ENCODE measurements at places on chromosomes 5 and 9.

GRCh38 chr9:92253656-92254055 lies 39.8 kb downstream of the IARS1 start:
- DNase-seq, result no peak

DNA sequence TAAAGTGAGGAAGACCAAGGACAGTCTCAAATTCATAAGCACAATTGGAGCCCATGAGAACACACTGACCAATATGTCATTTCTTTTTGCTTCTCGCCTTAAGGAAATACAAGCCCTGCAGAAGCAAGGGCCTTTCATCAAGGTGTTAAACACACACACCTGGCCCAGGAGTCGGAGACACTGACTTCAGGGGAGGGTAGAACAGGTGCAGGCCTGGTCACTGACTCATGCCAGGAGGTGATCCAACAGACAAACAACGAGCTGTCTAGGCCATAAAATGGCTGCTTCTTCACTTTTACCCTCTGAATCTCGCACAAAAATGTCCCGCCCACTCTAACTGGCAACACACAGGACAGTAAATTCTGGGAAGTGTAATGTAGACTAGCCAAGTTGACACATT lies 62.7 kb downstream of the RGMB start:
- no peak for DNase-seq

- DNase-seq, result peak; percentile 41
Measured at GRCh38 chr5:143002459-143003327, 232.5 kb downstream of the ARHGAP26 start.

- DNase-seq, result no peak
Measured at GRCh38 chr9:15999422-16000339, 446.8 kb downstream of the CCDC171 start.

DNA sequence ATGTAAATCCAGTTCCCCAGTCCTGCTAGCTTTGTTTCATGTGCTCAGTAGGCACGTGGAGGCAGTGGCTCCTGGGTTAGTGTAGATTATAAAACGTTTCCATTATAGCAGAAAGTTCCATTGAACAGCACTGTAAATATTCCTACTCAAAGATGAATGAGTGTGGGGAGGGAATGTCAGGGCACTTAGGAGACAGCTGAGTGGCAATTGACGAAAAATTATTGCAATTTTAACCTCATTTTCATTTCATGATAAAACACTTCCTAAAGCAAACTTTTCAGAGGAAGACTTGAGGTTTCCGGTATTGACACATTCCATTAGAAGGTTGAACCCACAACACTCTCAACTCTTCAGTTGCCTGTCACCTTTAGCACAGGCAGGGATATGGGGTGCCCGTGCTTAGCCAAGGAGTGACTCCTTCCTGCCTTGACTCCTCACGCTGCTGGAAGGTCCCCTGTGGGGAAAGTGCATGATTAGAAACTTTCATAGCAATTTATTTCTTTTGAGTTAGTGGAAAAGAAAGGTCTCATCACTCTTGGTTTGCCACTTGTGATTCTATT lies 41.2 kb downstream of the SLC46A2 start:
- no peak for DNase-seq

- DNase-seq, result no peak
Measured at GRCh38 chr5:1011741-1012312, 3.2 kb downstream of the NKD2 start.

GRCh38 chr9:69900406-69900805 lies 79.8 kb downstream of the CFAP95 start:
- no peak for DNase-seq

DNA sequence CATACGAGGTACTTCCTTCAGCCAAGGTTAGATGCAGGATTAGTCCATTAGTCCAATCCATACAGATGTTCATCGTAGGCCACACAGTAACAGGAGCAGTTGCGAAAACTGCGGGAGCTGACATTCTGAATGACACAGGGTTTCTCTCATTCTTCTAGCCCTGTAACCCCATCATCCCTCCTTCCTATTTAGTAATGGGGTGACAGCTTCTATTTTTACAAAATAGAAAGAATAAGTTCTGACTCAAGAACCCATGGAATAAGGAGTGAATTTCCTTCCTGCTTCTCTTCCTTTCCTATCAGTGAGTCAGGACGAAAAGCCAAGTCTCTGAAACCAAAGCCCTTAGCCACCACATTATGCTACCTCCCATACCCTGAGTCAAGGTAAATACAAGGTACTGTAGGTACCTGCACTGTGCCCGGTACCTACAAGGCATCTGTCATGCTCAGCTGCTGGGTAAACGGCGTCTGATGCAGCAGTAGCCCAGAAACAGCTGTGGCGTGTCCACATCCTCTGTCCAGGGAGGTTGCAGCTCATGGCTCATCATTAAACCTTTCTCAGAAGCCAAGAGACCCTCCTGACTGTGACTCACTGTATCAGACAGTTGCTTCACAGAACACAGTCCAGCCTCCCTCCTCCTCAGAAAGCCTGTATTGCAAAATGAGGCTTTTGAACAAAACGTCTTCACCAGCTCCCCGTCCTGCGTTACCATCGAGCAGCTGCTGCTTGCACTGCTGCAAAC lies 84.2 kb downstream of the ESM1 start:
- DNase-seq, result no peak

GRCh38 chr9:119794836-119795235 lies 425.6 kb upstream of the BRINP1 start:
- DNase-seq, result no peak

- no peak for DNase-seq
Measured at GRCh38 chr5:135240781-135241360, 158.2 kb downstream of the MACROH2A1 start.

DNA sequence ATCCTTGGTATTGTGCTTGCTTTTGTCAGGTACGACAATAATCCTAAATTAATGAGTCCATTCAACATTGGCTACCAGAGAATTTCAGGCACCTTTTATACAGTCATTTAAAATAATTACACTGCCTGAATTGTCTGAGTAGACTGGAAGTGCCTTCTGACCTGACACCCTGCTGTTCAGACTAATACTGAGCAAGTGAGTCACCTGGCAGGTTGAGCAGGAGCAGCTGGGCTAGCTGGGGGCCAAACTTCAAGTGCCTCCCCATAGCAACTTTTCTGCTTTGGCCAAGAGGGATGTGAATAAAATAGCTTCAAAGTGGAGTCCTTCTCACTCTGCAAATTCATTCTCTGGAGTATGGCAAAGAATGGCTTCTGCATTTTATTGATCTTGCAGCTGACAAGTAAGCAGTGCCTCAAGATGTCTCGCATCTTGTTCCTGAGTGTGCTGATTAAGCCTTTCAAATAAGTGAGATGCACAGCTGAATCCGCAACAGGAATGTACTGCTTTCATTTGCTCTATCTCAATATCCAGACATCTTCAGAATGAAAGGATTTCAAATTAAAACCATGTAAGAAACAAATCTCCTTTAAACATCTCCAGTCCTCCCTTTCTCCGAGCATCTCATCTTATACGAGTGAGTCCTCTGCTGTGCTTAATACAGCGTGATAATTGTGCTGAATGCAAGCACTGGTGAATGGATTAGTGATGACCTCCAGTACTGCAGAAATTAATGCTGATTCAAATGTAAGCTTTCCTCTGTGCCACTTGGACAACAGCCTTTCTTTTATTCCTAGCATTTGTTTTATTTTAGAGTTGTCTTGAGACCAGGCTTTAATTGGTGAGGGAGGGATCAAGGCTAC lies 271.2 kb downstream of the EDIL3 start:
- DNase-seq, result no peak

DNA sequence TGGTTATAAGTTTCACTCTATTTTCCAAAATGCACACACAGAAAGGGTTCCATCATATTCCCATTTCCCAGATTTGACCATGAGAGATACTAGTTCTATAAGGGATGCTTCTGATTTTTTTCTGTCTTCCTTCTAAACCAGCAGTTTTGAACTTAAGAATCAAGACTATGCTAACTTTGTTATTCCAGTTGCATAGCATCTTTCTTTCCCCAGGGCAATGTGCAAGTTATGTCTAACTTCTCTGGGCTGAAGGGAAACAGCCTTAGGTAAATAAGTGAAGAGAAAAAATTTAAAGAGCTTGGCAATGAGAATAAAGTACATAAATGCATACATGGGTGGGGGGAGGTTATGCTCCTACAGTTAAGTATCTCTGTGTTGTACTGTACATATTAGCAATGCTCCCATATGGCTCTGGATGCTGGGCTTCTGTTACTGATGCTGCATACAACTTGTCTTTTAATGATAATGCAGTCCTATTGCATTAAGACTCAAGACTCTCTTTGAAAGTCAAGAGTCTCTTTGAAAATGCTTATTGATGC lies 125.8 kb upstream of the SLC12A2 start:
- no peak for DNase-seq

DNA sequence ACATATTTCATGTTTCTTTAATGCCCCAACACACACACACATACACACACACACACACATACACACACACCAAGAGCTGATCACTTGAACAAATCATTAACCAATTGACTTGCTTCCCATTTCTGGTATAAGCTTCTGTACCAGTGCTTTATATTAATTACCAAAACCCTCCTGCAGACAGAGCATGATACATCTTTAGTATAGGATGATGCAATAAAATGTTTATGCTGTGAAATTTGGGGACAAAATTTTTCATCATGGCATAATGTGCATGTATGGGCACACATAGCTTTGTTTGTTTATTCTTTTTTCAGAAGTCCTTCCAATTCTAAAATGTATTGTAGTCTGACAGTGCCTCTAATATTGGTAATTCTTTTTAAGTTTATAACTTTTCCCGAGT lies 34.5 kb downstream of the SLC1A3 start:
- no peak for DNase-seq

DNA sequence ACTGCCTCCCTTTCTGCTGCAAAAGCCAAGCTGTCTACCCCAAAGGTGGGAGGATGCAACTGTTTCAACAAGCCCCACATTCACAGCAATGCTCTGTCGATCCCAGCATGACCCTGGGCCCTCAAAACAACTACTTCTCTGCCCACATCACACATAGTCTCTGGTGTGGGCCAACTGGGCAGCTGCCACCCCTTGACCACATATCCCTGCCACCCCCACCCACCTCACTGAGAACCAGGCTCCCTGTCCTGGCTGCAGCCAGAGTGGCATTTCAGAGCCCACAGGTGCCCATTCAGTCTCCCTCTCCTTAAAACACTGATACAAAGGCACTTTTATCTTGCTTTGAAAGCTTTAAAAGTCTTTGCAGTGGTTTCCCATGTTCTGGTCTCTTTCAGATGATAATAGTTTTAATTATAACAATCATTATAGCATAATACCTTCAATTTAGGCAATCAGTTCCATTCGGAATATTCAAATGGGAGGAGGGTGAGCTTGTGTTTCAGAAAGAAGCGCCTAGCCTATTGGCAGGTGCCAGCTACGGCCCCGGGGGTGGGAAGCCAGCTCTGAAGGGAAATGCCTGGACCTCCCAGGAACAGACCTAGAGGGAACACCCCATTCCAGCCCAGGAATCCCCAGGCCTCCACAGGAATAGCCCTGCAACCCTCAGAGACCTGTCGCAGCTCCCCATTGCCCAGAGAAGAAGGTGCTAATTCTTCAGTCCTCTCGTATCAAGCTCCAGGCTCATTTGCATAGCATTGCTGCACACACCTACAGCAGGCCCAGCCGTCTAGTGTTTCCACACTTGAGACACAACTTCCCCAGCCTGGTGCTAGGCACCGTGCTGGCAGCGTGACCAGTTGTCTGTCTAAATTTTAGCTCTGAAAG lies 90.8 kb downstream of the C5orf15 start:
- no peak for DNase-seq

GRCh38 chr5:107516452-107517184 lies 154.1 kb downstream of the EFNA5 start:
- DNase-seq, result no peak

GRCh38 chr9:126709241-126709640 lies 95.5 kb downstream of the LMX1B start:
- no peak for DNase-seq

DNA sequence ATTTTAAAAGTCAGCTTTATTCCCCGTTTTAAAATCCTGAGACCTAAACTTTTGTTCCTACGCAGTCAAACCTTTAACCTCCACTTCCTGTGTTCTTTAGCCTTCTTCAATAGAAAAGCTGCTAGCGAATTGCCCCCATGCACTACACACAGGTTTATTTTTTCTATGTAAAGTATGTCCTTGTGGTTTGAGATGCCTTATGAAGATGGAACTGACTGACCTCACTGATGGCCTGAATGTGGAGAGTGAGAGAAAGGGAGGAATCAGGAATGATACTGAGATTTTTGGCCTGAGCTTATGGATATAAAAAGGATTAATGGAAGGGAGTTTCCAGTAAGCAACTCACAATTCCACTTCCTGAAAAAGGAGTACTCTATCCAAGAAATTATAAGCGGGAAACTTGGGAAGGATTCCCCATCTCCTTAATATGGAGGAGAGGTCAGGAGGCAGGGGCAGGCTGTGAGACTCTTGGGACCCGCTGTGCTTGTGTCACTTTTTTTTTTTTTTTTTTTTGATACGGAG lies 89.5 kb downstream of the UGCG start:
- no peak for DNase-seq

DNA sequence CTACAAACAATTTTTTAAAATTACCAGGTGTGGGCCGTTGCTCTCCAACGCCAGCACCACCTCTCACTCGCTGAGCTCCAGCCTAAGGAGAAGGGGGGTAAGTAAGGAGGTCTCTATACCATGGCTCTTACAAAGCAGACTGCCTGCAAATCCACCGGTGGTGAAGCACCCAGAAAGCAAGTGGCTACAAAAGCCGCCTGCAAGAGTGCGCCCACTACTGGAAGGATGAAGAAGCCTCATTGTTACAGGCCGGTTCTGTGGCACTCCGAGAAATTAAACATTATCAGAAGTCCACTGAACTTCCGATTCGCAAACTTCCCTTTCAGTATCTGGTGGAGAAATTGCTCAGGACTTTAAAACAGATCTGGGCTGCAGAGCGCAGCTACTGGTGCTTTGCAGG lies 46.0 kb downstream of the CDO1 start:
- DNase-seq, result no peak

DNA sequence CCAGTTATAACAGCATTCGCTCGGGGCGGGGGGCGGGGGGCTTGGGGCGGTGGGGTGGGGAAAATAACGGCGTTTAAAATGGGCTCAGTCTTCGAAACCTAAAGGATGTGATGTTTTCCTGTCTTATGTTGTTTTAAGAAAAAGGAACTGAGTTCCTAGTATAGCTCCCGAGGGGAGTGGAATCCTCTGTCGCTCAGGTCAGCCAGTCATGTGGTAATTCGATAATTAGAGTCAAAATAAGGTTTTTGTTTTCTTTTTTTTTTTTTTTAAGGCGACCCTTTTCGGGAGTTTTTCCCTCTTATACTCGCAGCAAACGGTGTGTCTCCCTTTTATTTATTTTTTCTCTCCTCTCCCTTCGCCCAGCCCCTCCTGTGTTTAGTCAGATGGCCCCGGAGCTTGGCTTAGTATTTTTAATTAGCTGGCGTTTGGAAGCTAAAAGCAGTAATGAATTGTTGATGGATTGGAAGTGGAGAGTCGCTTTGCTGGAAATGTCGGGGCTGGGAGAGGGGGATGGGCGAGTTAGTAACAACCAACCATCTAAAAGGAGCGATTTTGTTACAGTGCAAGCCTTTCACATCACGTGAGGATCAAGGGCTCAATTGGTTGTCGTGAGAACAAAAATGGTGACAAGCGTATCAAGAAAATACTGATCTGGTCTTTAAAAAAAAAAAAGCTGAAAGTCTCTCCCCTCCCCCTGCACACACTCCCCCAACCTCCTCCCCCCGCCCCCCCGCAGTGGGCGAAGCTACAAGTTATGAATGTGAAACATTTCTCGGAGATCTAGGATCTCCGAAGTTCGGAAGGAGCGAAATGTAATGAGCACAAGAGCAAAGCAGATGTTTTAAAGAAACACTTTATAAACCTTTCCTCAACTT lies 714 bp upstream of the ZNF608 start:
- DNase-seq, result no peak

- no peak for DNase-seq
Measured at GRCh38 chr5:111453295-111453694, 59.0 kb downstream of the STARD4 start.

GRCh38 chr5:24363789-24364481 lies 280.8 kb downstream of the CDH10 start:
- no peak for DNase-seq

Data from effector memory CD4-positive, alpha-beta T cell (primary cell).